ENCODE measurements at places on chromosomes 1 and 21.

DNA sequence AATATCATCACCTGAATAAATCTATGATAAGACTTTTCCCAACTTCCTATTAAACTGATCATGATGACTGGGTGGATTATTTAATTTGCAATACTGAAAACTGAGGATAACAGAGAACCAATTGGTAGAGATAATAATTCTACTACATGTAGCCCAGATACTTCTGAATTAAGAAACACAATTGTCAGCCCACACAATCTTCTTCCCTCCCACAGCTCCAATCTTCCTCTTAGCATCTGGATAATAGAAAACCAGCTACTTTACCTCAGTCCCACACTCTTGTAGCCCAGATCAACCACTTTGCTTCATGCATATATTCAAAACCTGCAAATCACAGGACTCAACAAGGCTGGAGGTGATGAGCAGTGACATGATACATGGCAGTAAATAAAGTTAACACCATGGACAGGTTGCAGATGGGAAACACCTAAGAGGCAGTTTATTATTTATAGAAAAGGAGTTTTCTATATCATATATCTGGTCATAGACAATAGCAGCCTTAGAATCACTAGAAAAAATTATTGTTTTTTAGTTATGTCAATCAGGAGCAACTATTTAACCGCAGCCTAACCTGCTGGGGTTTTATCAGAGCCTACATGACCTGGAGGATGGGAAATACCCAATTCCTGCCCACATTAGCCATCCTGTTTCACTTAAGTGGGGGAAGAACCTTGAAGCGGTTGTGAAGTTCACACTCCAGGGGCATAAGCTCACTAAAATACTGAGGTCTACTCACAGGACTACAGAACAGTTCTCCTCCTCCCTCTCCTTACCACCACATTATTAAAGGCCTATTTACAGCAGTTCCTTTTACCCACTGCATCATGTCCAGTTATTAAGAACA lies 16.7 kb downstream of the FRRS1 start:
- no peak for DNase-seq

GRCh38 chr1:150150133-150151021 lies 661 bp downstream of the PLEKHO1 start:
- no peak for DNase-seq

GRCh38 chr1:241600496-241600901 lies 39.7 kb downstream of the CHML start:
- DNase-seq: no peak

DNA sequence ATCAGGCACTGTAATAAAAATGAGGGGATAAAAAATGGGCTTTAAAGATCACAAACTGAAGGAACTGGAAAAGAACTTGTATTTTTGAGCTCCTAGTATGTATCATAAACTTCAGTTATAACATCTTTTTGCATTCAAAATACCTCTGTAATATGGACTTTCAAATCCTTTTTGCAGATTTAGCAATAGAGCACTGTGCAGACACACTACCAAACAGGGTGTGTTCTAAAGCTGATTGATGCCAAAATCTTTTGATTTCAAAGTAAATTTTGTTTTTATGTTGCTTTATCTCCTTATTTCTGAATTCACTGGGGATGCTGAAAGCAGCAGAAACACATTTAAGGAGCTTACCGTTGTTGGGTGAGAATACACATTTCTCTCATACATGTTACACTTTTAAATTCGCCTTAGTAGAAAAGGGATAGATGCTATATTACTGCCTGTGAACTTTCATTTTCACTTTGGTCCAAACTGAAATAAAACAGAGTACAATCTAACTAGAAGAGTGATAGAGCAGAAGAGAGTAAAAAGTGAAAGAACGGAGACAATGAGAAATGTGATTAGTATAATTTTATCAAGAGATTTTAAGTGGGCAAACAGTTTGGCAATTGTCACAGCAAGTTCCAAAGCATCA lies 1126.6 kb downstream of the BRINP3 start:
- no peak for DNase-seq

DNA sequence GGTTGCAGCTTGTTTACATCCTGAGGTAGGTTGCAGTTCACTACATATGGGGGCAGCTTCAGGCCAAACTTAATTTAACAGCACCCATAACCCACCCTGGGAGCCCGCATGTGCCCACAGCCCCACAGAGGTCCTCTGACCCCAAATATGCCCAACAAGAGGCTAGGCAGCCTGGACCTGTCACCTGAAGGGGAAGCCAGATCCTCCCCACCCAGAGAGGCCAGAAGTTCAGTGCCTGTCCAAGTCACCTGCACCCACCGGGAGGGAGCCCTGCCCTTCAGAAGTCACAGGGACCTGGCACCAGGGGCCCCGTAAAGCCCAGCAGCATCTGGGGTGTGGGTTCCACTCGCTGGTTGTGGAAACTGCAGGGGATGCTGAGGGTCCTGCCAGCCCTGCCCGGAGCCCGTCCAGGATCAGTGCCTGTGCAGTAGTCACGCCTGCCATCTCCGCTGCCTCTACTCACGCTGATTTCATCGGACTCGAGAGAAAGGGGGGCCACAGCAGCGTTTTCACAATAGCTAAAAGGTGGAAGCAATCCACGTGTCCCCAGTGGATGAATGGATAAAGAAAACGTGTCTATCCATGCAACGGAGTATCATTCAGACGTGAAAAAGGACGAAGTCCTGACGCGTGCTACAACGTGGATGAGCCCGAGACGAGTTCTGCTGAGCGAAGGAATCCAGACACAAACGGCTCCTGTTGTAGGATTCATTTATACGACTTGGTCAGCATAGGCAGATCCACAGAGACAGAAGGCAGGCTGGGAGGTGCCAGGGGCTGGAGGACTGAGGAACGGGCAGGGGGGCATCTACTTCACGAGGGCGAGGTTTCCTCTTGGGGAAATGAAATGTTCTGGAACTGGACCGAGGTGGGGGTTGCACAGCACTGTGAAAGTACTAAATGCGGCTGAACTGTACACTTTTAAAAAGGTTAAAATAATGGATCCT lies 33.9 kb upstream of the COL6A2 start:
- DNase-seq: no peak

DNA sequence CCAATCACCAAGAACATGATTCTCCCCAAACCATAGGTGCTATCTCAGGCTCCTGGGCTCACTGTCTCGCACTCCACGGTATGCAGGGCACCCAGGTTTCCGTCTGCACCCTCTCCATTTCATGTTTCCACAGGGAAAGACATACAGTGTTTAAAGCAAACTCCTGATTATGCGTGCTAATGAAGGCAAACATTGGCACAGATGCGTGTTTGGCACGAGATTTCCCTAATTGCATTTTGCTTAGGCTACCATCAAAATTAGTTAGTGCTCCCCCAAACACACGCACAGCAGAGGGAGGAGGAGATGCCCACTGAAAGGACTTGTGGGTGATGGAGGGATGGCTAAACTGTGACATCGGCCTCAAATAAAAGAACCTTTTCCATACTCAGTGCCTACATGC lies 32.2 kb upstream of the TIAM1 start:
- no peak for DNase-seq

DNA sequence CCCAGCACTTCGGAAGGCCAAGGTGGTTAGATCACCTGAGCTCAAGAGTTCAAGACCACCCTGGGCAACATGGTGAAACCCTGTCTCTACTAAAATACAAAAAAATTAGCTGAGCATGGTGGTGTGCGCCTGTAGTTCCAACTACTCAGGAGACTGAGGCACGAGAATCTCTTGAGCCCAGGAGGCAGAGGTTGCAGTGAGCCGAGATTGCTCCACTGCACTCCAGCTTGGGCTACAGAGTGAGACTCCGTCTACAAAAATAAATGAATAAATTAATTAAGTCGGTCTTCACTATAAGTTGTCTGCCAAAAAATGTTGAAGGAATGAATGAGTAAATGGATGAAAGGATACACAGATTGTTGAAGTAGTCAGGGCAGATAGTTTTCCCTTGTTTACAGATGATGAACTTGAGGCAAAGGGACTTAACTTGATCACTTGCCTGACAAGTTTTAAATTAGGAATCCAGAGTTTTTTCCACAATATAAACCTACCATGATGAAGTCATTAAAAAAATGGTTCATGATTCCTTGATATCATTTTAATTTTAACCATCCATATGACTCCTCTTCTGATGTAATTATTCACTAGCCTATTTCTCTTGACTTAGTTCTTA lies 130.8 kb downstream of the TLR5 start:
- DNase-seq: no peak

DNA sequence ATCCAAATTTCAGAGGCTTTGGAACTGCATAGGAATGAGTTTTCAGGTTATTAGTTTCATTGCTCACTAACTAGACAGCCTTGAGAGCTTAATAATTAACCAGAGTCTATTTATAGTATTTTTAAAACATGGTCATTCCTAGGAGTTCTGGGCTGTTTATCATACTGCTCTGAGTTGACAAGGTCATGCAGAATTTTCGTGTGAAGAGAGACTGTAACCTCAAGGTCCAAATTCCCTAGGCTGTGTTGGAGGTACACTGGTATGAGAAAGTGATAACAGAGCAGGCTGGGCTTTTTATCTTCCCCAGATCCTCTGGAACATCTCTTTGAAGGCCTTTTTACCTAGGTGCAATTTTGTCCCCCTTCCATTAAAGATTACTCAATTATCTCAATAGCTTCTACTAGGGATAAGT lies 736.3 kb downstream of the LTN1 start:
- DNase-seq: no peak

GRCh38 chr1:96520579-96520947 lies 201.0 kb upstream of the PTBP2 start:
- DNase-seq: no peak

DNA sequence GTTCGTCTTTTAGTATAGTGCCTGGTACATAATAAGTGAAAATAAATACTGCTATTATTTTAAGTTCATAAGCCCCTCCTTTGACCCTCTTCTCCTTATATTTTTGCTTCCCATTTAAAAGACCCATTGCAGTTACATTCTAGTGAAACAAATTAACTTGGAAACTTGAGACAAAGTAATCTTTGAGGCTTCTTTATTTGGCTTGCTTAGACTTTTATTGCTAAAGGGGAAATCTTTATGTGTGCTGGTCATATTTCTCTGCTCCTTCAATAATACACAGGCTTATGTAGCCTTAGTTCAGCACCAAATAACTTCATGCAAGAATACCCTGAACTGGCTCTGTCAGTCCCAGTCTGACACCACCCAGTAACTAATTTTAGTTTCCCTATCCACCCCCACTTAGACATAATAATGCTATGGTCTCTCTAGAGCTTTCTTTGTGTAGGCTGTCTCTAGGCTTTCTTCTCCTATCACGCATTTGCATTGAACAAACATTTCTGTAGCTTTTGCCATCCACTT lies 257.8 kb downstream of the OMA1 start:
- no peak for DNase-seq

DNA sequence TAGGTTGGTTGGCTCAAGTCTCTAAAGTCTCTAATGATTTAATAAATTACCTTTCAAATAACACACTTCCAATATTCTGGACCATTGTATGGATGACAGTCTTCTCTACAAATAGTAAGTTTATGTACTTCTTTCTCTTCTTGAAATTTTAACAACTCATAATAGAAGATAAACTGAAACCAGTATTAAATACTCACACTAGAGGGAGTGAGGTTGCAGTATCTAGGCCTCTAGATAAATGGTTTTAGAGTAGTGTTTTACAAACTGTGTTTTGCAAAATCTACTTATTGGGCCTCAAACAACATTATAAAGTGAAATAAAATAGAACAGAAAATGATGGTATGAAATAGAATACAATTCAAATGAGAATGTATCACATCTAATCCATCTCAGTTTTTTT lies 479.9 kb upstream of the BRINP3 start:
- no peak for DNase-seq

- DNase-seq: no peak
Observed at GRCh38 chr1:36513676-36514473, 31.2 kb upstream of the CSF3R start.
